ENCODE measurements at places on chromosomes 1 and 21. TPM values are rescaled to one million over a fixed set of nuclear protein-coding genes. Genes with fewer than 3 reads are reported as not detected.

The CDK18 gene
- total RNA-seq: 0.88 TPM

GRCh38 chr1:221316491-221317056 is 425.3 kb downstream of the DUSP10 start:
- H3K4me1 ChIP-seq: no peaks in the 10 kb centered on the region
- no peak overlapping the region for H3K4me3 ChIP-seq
- DNase-seq: no peak

The TP73 gene
- total RNA-seq: 54.2 TPM

The OLFML2B gene
- not detected for total RNA-seq

GRCh38 chr1:223430236-223430635 is 37.0 kb downstream of the CCDC185 start:
- H3K27me3 ChIP-seq: no peaks in the 10 kb centered on the region
- DNase-seq: no peak
- H3K4me3 ChIP-seq: no peak overlapping the region
- H3K36me3 ChIP-seq: no peaks in the 10 kb centered on the region
- H3K4me1 ChIP-seq: no peaks in the 10 kb centered on the region

- no peak overlapping the region for H3K4me3 ChIP-seq
- no peak for DNase-seq
- no peak overlapping the region for H3K27ac ChIP-seq
- no peaks in the 10 kb centered on the region for H3K27me3 ChIP-seq
- no peaks in the 10 kb centered on the region for H3K36me3 ChIP-seq
- no peaks in the 10 kb centered on the region for H3K4me1 ChIP-seq
Measured at GRCh38 chr1:169072945-169073725, 33.4 kb upstream of the ATP1B1 start.

The WNT3A gene
- total RNA-seq: not detected

Data from GM12878 (cell line).